T-helper 17 cell (primary cell): ENCODE measurements at places on chromosomes 11 and 22. TPM values are rescaled to one million over a fixed set of nuclear protein-coding genes. Genes with fewer than 3 reads are reported as not detected.

GRCh38 chr11:88950975-88951374 is 114.8 kb downstream of the GRM5 start:
- H3K4me3 ChIP-seq = no peak overlapping the region
- H3K4me1 ChIP-seq = peaks cover 2% of the 10 kb centered on the region
- H3K36me3 ChIP-seq = no peaks in the 10 kb centered on the region

GRCh38 chr22:41684194-41684593 is 4.5 kb downstream of the SNU13 start:
- peak overlapping the region; percentile 51 for H3K27ac ChIP-seq
- peaks cover 7% of the 10 kb centered on the region for H3K36me3 ChIP-seq
- H3K4me3 ChIP-seq = peak overlapping the region; percentile 6
- no peak for DNase-seq
- H3K27me3 ChIP-seq = no peaks in the 10 kb centered on the region
- H3K4me1 ChIP-seq = peaks cover 22% of the 10 kb centered on the region

The OR6T1 gene
- total RNA-seq = not detected

GRCh38 chr22:34297536-34298120 is 377.4 kb upstream of the LARGE1 start:
- H3K27ac ChIP-seq = no peak overlapping the region
- H3K4me1 ChIP-seq = no peaks in the 10 kb centered on the region
- DNase-seq = no peak
- no peaks in the 10 kb centered on the region for H3K36me3 ChIP-seq
- H3K4me3 ChIP-seq = no peak overlapping the region

- peaks cover 25% of the 10 kb centered on the region for H3K27me3 ChIP-seq
- peaks cover 3% of the 10 kb centered on the region for H3K36me3 ChIP-seq
- peaks cover 8% of the 10 kb centered on the region for H3K4me1 ChIP-seq
- peak overlapping the region; percentile 63 for H3K4me3 ChIP-seq
- H3K27ac ChIP-seq = peak overlapping the region; percentile 57
- DNase-seq = no peak
These were observed 2.2 kb upstream of the C11orf16 start for GRCh38 chr11:8934742-8935488.

DNA sequence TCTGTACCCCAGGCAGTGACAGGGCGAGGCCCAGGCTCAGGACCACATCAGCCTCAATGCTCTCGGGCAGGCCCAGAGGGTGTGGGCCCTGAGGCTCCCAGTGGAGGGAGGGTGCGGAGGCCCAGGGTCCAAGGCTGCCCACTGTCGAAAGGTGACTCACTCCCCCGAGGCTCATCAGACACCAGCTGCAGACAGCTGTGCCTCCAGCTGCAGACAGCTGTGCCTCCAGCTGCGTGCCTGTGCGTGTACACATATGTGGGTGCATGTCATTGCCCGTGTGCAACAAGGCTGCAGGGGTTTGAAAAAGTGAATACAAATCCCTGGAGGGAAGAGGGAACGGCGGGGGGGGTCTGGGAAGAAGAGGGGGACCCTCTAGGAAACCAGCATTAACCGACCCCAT is 134.3 kb downstream of the BRD1 start:
- H3K4me3 ChIP-seq = no peak overlapping the region
- DNase-seq = no peak
- H3K4me1 ChIP-seq = no peaks in the 10 kb centered on the region
- H3K27ac ChIP-seq = no peak overlapping the region
